Lung (tissue), 17 donors: ENCODE measurements at places on chromosomes 1 and 21. TPM values are rescaled to one million over a fixed set of nuclear protein-coding genes. Genes with fewer than 3 reads are reported as not detected.
A peak's percentile ranks its signal among the peaks of the same experiment; 100 is the strongest.

ZSCAN20 gene
- total RNA-seq, result 4.9 TPM

ERRFI1 gene
- total RNA-seq, result 52.6 TPM

- peak overlapping the region; percentile 94 for H3K27ac ChIP-seq
- H3K4me3 ChIP-seq, result peak overlapping the region; percentile 100
- H3K36me3 ChIP-seq, result no peaks in the 10 kb centered on the region
- H3K27me3 ChIP-seq, result no peaks in the 10 kb centered on the region
- H3K4me1 ChIP-seq, result peaks cover 1% of the 10 kb centered on the region
These were observed 1.1 kb downstream of the ERO1B start for GRCh38 chr1:236280438-236281197.

GRCh38 chr1:16383888-16384287 is 16.8 kb downstream of the SZRD1 start:
- H3K27ac ChIP-seq, result no peak overlapping the region
- no peak overlapping the region for H3K4me3 ChIP-seq
- no peak for DNase-seq
- H3K36me3 ChIP-seq, result peaks cover 3% of the 10 kb centered on the region
- H3K4me1 ChIP-seq, result peaks cover 8% of the 10 kb centered on the region

DNA sequence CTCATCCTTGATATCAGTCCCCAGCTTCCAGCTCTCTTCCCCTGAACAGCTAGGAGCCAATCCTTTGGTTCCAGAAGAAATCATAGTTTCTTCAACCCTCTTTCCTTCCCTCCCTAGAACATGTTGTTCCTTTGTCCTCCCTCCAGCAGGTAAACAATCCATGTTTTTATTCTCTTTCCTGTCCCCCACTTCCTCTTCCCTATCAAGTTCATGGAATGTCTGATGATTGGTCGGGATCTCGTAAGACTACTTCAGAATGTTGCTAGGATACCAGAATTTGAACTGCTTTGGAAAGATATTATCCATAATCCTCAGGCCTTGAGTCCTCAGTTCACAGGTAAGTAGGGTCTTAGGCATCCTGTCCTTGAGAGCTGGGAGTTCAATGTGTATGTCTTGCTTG is 23.1 kb upstream of the SLC27A3 start:
- DNase-seq, result no peak
- peak overlapping the region; percentile 92 for H3K27ac ChIP-seq
- H3K4me1 ChIP-seq, result no peaks in the 10 kb centered on the region
- H3K36me3 ChIP-seq, result peaks cover 33% of the 10 kb centered on the region
- H3K27me3 ChIP-seq, result no peaks in the 10 kb centered on the region
